ENCODE measurements at places on chromosomes 11 and 22.

GRCh38 chr11:1281326-1281973 lies 28.0 kb downstream of the TOLLIP start:
- DNase-seq: no peak

GRCh38 chr11:9362393-9362863 lies 22.0 kb upstream of the IPO7 start:
- DNase-seq: no peak

DNA sequence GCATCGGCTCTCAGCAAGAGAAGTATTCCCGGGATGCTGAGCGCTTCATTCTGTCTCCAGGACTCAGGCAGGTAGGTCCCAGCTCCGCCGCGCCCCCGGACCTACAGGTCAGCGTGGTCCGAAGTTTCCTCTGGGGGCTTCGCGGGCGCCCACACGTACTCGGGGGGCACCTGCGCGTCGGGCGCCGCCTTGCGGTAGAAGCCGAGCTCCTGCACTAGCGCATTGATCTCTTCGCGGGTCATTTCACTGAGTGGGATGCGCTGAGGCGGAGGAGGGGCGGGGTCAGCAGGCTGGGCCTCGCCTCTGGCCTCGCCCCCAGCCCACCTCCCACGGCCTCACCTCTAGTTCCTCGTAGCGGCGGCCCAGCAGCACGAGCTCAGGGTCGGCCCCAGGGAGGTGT lies 2.5 kb downstream of the SELENOM start:
- no peak for DNase-seq

GRCh38 chr22:35349704-35350538 lies 31.0 kb upstream of the HMOX1 start:
- no peak for DNase-seq

DNA sequence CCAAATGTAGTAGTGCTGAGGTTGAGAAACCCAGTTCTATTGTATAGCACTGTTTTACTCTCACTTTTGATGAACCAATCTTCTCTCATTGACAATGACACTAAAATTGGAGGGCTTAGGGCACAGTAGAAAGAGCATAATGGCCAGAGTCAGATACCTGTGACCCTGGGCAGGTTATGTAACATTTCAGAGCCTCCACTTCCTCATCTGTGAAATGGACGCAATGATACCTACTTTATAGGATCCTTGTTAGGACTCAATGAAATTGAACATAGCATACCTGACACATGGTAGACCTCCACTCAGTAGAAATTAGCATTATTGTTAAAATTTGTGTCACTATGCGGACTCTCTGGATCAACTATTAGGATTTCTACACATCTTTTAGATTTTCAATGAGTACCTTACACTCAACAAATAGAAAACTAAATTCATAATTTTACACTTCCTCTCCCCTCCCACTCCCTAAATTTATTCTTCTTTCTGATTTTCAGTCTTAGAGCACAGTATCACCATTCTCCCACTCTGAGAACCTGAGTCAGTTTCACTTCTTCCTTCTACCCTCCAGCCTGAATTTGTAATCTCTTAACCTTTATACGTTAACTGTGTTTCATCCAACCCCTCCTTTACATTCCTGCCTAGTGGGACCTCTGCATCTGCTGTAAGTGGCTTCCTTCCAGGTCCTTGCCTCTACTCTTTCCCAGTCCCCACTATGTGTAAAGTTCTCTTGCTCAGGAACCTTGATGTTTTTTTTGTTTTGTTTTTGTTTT lies 78.3 kb downstream of the MICAL2 start:
- DNase-seq: no peak

DNA sequence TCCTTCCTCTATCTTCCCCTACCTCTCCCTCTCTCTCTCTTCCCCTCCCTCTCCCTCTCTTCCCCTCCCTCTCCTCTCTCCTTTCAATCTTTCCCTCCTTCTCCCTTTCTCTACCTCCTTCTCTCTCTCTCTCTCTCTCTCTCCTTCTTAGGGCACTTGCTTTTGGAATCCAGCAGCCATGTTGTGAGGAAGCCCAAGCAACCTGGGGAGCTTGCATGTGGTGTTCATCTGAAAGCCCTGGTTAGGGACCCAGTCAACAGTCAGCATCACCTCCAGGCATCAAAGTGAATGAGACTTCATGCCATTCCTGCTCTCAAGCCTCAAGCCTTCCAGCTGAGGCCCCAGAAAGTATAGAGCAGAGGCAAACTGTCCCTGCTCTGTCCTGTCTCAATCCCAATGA lies 65.6 kb upstream of the SHISAL1 start:
- DNase-seq: no peak

DNA sequence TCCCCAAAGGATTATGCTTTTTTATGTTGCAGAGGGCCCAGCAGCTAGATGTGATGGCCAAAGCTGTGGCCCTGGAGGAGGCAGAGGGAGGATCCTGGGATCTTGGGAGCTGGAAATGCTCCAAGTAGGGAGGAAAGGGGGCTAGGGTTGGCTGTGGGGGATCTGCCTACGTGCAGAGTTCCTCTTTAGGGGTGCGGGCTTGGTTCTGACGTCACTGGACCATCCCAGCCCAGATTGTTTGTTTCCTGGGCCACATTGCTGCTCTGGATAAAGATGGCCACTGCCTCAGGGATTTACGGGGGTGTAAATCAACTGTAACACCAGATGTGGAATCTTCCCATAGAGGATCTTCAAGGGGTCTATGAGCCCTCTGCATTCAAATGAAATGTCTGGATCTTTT lies 110.3 kb upstream of the SYT13 start:
- DNase-seq: no peak

GRCh38 chr22:19047993-19048392 lies 74.2 kb downstream of the DGCR2 start:
- no peak for DNase-seq

All from stimulated activated CD8-positive, alpha-beta memory T cell treated with anti-CD3 and anti-CD28 coated beads, Interleukin-12 subunit alpha, Interleukin-12 subunit beta, amount 100 ng/mL, for 1 hour (primary cell).